ENCODE measurements at places on chromosomes 16 and 17.

GRCh38 chr17:1897105-1897656, 67.4 kb downstream of the RPA1 start:
- no peak for DNase-seq

- DNase-seq, result no peak
Measured at GRCh38 chr16:29641561-29641960, 21.5 kb upstream of the SPN start.

- DNase-seq, result no peak
Measured at GRCh38 chr17:79797492-79798298, 818 bp upstream of the CBX8 start.

DNA sequence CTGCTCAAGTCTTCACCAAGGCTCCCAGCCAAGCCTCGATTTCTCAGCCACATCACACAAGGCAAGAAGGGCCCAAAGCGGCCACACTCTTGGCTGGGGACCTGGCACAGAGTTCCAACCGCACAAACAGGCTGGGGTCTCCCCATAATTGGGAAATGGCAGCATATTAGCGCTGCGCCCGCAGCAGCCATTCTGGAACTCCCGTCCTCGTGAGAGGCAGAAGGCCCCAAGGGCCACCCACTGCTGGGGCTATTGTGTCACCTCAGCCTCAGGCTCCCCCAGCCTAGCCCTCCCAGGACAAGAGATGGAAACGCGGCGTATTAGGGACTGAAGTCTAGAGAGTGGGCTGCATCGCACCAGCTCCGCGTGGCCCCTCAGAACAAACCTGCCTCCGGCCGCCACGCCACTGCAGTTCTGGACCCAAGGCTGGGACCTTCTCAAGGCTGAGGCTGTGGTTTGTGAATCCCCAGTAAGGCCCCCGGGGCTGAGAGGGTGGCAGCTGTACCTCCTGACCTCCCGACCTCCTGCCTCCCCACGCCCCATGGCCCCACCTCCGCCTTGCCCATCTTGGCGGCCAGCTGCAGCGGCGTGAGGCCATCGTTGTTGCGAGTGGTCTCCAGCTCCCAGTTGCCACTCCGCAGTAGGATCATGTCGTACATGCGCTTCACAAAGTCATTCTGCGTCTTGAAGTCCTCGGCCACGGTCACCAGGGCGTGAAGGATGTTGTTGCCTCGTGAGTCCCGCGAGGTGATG, 25.3 kb downstream of the TRPV3 start:
- DNase-seq, result no peak

DNA sequence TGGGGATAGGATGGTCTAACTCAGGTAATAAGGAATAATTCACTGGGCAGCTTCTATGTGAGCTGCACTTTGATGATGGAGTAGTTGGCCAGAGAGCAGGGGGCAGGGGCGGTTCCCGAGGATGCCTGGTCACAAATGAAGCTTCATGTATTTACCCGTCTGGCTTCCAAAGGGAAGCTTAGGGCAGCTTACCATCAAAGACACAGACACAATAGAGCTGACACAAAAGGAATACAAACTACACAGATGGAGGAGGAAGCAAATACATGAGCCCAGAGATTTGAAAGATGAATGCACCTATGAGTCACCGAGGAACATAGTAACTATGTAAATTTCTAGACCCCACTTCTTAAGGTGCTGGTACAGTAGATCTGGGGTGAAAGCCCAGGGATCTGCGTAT, 8.7 kb upstream of the EMP2 start:
- DNase-seq, result no peak

GRCh38 chr17:4173781-4174180, 30.8 kb downstream of the CYB5D2 start:
- DNase-seq, result no peak

DNA sequence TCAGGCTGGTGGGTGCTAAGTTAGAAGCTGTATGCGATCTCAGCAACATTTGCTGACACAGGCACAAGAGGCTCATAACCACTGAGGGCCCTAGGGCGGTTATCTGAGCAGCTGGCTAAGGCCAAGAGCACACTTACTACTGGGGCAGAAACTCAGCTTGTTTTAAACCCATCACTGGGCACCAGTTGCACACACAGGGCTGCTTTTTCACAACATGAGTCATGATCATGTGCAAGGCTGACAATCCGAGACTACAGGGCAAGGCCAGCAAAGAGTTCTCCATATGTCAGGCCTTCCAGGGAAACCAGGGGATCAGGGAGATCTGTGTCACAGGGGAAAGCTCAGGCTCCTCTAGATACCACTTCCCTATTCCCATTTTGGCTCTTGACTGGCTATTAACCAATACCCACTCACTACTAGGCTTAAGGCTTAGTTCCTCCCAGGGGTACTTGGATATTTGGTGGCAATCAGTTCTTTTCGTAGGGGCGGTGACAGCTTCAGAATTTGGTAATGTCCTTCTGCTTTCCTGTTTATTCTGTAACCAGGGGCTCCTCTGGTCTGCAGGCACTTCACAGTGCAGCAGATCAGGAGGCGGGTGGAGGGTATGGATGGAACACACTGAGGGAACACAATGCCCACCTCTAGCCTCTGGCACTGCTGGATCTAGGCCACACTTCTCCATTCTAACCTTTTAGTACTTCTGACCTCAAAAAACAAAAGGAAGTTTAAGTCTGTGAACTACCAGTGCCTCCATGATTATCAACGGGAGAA, 44.9 kb upstream of the ERN1 start:
- DNase-seq, result no peak

- DNase-seq, result no peak
Measured at GRCh38 chr17:62935523-62935922, 30.5 kb upstream of the TANC2 start.

- no peak for DNase-seq
Measured at GRCh38 chr16:84613408-84614072, 4.3 kb downstream of the COTL1 start.

DNA sequence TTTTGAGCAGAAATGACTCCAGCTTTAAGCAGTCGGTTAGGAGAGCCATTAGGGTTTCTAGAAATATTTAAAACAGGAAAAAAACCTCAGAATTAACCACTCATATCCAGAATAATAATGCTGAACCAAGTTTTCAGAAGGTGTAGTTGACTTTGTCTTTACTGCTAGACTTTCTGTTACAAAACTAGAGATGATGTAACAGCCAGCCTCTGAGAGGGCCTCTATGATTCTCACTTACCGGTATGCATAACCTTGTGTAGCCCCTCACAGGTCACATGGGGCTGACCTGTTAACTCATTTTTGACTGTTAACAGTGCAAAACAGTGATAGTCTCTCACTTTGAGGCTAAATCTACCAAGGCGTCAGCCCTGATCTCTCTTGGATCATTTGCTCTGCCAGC, 74.3 kb downstream of the TEX14 start:
- no peak for DNase-seq

Measured in stimulated activated CD8-positive, alpha-beta memory T cell treated with anti-CD3 and anti-CD28 coated beads, Interleukin-2, amount 100 ng/mL, for 1 hour (primary cell).